ENCODE measurements at places on chromosomes 6 and 20. TPM values are rescaled to one million over a fixed set of nuclear protein-coding genes. Genes with fewer than 3 reads are reported as not detected.

DNA sequence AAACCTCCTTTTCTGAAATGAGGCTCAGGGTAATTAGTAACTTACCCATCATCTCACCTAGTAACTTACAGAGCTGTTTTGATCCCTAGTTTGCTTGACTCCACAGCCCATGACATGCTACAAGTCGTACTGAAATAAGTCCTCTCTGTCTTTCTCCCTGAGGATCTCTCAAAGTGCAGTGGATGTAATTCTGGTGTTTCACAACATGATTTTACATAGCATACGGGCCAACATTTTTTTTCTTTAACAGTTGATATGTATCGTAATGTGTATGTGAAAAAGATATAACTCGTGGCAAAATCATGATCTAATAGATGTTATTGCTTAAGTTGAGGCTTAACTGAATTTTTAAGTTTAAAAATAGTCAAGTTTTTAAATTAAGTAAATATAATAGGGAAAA, 45.0 kb downstream of the TSHZ2 start:
- no peak overlapping the region for H3K27ac ChIP-seq
- DNase-seq: no peak
- H3K4me1 ChIP-seq: peaks cover 49% of the 10 kb centered on the region
- H3K27me3 ChIP-seq: no peaks in the 10 kb centered on the region
- H3K4me3 ChIP-seq: no peak overlapping the region
- peaks cover 62% of the 10 kb centered on the region for H3K36me3 ChIP-seq

DNA sequence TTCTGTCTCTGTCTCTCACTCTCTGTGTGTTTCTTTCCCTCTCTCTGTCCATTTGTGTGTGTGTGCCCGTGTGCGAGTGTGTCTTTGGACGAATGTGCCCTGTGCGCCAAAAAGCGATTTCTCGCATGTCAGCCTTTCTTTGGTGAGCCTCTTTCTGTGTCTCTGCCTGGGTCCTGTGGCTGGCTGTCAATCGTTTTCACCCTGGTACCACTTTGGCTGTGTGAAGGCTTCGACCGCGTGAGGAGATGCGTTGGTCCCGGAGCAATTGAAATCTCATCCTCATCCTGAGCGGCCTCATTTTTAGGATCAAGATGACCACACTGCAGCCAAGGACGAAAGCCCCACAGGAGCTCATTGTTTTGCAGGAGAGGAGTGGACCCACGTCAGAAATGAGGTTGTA, 288.9 kb upstream of the ZNF337 start:
- H3K4me1 ChIP-seq: peaks cover 3% of the 10 kb centered on the region
- peaks cover 1% of the 10 kb centered on the region for H3K36me3 ChIP-seq
- H3K27ac ChIP-seq: peak overlapping the region; percentile 57
- DNase-seq: no peak
- H3K4me3 ChIP-seq: no peak overlapping the region

DNA sequence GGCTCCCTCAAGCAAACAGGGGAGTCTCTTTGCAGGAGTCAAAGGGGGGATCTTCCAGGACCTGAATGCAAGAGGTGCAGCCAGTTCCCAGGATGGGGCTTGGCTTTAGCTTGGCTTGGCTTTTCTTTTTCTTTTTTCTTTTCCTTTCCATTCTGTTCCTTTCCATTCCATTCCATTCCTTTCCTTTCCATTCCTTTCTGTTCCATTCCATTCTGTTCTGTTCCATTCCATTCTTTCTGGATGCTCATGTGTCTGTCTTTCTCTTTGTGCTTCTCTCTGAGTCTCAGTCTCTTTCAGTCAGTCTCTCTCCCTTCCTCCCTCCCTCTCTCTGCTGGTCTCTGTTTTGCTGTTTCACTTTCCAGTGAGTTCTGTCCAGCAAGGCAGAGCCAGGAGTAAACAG, 163.3 kb downstream of the PHACTR3 start:
- DNase-seq: no peak
- no peaks in the 10 kb centered on the region for H3K4me1 ChIP-seq
- no peak overlapping the region for H3K4me3 ChIP-seq
- H3K27me3 ChIP-seq: no peaks in the 10 kb centered on the region
- H3K36me3 ChIP-seq: no peaks in the 10 kb centered on the region

GRCh38 chr6:112332274-112332673, 14.9 kb upstream of the RFPL4B start:
- no peaks in the 10 kb centered on the region for H3K4me1 ChIP-seq
- no peak overlapping the region for H3K4me3 ChIP-seq
- no peaks in the 10 kb centered on the region for H3K36me3 ChIP-seq
- H3K27ac ChIP-seq: no peak overlapping the region
- DNase-seq: no peak
- H3K27me3 ChIP-seq: peaks cover 29% of the 10 kb centered on the region

- H3K4me3 ChIP-seq: peak overlapping the region; percentile 77
- peak overlapping the region; percentile 87 for H3K27ac ChIP-seq
- no peaks in the 10 kb centered on the region for H3K27me3 ChIP-seq
- peak; percentile 66 for DNase-seq
- H3K36me3 ChIP-seq: peaks cover 36% of the 10 kb centered on the region
Observed at GRCh38 chr6:158567871-158568401, 8.0 kb downstream of the TMEM181 start.

DNA sequence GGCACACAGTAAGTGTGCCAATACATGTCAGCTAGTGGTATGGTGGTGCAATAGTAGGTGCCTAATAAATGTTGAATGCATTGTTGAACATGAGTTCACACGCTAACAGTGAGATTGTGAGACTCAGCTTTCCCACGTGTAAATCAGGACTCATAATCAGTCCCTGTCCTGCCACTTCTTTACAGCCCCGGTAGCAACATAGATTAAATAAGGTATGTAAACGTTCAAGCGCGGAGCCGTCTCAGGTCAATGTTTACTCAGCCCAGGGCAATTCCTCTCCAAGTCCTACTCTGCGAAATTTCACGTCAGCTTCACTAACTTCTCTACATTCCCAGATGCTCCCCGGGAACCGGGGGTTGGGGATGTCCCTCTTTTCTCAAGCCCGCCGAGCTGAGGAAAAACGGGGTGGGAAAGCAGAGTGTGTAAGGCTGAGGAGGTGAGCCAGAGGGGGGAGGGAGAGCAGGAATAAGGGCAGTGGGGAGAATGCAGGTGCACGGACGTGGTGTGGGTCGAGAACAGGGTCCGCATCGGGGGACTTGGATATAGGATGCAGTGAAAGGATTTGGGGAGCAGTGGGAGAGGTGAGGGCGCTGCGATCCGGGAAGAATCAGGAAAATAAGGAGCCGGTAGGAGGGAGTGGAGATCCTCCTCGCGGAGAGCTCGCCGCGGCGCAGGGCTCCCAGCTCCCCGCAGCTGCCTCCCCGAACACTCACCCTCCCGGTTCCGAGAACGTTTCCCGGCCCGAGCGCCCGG, 544 bp upstream of the TP53INP2 start:
- no peaks in the 10 kb centered on the region for H3K36me3 ChIP-seq
- peak overlapping the region; percentile 75 for H3K27ac ChIP-seq
- peak; percentile 71 for DNase-seq
- H3K27me3 ChIP-seq: peaks cover 18% of the 10 kb centered on the region
- H3K4me3 ChIP-seq: peak overlapping the region; percentile 88
- peaks cover 28% of the 10 kb centered on the region for H3K4me1 ChIP-seq

DNA sequence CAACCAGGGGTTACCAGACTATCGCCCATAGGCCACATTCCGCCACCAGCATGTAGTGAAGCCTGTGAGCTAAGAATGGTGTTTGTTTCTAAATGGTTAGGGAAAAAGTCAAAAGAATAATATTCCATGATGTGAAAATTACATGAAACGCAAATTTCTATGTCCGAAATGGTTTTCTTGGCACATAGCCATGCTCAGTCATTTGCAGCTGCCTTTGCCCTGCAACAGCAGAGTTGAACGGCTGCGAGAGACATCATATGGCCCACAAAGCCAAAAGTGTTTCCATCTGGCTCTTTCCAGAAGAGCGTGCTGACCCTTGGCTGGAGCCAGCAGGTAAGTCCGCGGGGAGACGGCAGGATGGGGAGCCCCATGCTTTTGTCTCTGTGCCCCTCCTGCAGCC, 60.7 kb downstream of the FAM120B start:
- H3K27ac ChIP-seq: no peak overlapping the region
- peaks cover 20% of the 10 kb centered on the region for H3K36me3 ChIP-seq
- no peaks in the 10 kb centered on the region for H3K27me3 ChIP-seq
- DNase-seq: no peak

- H3K36me3 ChIP-seq: peaks cover 33% of the 10 kb centered on the region
- H3K27me3 ChIP-seq: no peaks in the 10 kb centered on the region
- no peak overlapping the region for H3K4me3 ChIP-seq
- H3K27ac ChIP-seq: no peak overlapping the region
Observed at GRCh38 chr6:34855463-34855862, 32.4 kb downstream of the TAF11 start.

The RNF8 gene
- total RNA-seq: 32.0 TPM

DNA sequence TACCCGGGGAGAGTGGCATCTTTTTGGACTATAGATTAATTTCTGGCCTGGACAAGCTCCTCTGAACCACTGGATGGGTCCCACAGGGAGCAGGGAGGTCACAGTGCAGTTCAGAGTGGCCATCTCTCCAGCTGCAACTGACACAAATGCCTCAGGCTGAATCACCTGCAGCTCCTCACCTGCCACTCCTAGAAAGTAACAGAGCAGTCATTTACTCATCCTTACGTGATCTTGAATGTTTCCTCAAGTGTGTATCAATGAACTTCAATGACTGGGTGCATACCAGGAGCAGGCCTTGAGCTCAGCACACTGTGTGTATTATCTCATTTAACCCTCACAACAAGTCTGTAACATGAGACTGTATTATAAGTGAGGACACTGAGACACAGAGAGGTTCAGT, 40.0 kb upstream of the SIRPG start:
- H3K27ac ChIP-seq: no peak overlapping the region
- DNase-seq: peak; percentile 43
- H3K36me3 ChIP-seq: peaks cover 1% of the 10 kb centered on the region
- H3K27me3 ChIP-seq: peaks cover 5% of the 10 kb centered on the region

DNA sequence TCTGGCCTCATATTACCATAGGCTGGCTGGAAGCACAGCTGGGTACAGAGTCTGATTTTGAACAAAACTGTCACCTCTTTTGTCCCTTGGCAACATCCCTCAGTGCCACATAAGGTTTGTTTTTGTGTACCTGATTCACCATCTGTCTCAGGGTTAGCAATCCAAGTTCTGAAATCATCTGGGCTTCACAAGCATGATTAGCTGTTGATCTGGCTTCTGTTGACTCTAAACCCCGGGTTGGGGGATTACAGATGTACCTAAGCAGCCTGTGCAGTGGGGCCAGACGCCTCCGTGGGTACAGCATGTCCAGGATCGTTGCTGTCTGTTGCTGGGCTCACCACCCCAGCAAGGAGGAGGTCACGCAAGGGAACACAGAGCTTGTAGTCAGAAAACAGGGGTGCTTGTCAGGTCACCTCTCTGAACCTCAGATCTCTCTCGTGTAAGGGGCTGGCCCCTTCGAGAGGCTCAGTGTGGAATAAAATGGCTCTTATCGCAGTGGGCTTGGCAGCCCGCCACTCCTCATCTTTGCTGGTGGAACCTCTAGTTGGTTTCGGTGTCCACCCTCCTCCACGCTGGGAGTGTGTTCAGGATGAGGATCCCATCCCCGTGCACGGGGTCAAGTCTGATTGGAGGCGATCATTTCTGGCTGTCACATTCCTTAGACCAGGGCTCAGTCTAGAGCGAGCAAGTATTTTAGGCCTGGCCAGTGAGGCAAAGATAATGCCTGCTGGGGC, 39.2 kb upstream of the ZNF831 start:
- H3K36me3 ChIP-seq: peaks cover 4% of the 10 kb centered on the region
- DNase-seq: no peak
- no peaks in the 10 kb centered on the region for H3K27me3 ChIP-seq
- H3K4me3 ChIP-seq: no peak overlapping the region
- peaks cover 43% of the 10 kb centered on the region for H3K4me1 ChIP-seq

GRCh38 chr6:166206510-166207283, 39.0 kb upstream of the TBXT start:
- H3K4me3 ChIP-seq: no peak overlapping the region
- no peaks in the 10 kb centered on the region for H3K36me3 ChIP-seq
- H3K27ac ChIP-seq: no peak overlapping the region

The ADTRP gene
- 4.7 TPM for total RNA-seq

DNA sequence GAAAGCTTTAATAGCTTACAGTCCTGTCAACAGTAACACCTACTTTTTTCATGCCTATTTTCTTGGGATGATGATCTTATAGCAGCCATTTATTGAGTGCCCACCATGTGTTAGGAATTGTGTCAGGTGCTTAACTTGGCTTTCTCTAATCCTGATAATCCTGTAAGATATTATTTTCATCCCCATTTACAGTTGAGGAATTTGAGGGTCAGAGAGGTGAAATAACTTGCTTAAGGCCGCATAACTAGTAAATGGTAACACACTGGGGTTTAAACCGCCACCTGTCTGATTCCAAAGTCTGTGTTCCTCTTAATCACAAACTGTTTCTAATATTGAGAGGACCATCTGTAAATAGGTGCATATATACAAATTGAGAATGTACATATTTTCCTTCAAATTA, 55.5 kb downstream of the NCOA3 start:
- H3K4me1 ChIP-seq: peaks cover 31% of the 10 kb centered on the region
- H3K36me3 ChIP-seq: peaks cover 25% of the 10 kb centered on the region
- no peak overlapping the region for H3K4me3 ChIP-seq
- no peaks in the 10 kb centered on the region for H3K27me3 ChIP-seq
- no peak overlapping the region for H3K27ac ChIP-seq
- DNase-seq: no peak

DNA sequence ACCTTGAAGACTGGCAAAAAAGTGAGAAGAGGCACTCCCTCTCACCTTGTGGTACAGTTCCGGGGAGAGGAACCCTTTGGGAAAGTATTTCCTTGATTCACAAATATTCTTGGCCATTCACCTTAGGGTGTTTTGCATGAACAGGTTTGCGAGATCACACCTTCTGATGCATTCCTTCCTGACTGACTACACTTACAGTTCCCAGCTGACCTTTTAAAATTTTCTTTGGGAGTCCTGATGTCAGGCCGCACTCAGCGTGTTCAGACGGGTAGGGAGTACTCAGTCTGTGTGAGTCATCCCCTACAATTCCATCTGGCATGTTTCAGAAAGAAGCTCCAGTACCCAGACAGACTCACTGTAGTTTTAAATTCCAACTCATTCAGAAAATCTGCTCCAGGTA, 1.7 kb downstream of the ADGRF4 start:
- H3K4me1 ChIP-seq: peaks cover 2% of the 10 kb centered on the region
- H3K27ac ChIP-seq: no peak overlapping the region
- no peaks in the 10 kb centered on the region for H3K36me3 ChIP-seq
- DNase-seq: no peak

The C20orf144 gene
- total RNA-seq: 0.26 TPM

DNA sequence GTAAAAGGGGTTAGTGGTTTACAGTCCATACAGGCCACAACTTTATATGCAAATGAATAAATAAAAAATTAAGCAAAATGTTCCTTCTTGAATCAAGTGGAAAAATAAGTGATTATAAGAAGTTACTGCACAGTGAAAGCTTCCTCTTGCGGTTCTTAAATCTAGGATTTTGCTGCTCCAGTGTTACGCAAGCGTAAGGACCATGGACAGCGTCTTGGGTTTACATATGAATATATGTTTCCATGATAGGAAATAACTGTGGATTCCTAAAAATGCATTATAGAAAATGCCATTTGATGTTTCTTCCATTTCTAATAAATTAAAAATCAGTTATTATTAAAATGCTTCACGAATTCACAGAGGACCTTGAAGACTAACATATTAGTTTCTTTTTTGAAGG, 176.6 kb upstream of the POU3F2 start:
- DNase-seq: peak; percentile 69
- H3K4me3 ChIP-seq: no peak overlapping the region
- no peaks in the 10 kb centered on the region for H3K27me3 ChIP-seq
- no peaks in the 10 kb centered on the region for H3K36me3 ChIP-seq
- no peaks in the 10 kb centered on the region for H3K4me1 ChIP-seq

The KCNB1 gene
- total RNA-seq: 0.07 TPM

All from activated CD4-positive, alpha-beta T cell treated with anti-CD3 and anti-CD28 coated beads, Interleukin-2, amount 10 ng/mL, durations not matched to agents 24 days and 14 days (primary cell).